ENCODE measurements at places on chromosomes 7 and 10.

GRCh38 chr7:90256778-90257177, 11.8 kb downstream of the CFAP69 start:
- DNase-seq = peak; percentile 18

DNA sequence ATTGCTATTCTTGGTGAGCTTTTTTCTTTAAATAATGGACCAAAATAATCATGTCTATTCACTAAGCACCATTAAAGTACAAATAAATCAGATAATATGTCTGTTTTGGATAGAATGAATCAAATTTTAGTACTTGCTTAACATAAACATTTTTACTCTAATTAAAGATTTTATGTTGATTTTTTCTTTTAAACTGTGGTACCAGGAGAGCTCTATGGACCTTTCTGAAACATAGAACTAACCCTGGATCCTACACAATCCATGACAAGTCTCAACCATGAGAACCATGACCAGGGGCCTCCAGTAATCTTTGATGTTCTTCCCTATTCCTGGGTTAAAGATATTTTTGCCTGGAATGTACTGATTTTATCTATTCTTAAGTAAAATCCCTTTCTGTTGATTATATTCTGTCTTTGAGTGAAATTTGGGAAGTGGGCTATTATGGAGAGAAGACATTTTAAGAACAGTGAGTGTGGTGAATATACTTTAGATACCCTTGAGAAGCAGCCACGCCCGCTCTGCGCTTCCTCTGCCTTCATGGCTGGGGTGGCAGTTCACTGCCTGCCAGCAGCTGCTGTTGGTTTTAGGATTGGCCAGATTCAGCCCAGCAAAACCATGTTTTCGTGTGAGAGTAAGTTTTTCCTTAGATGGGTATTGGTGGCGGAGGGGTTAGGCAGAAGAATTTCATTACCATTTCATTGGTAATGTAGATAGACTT, 42.2 kb upstream of the BHLHA15 start:
- no peak for DNase-seq

GRCh38 chr7:25132430-25132829, 7.4 kb upstream of the CYCS start:
- no peak for DNase-seq

- DNase-seq = peak; percentile 52
Observed at GRCh38 chr7:42152329-42153205, 84.4 kb downstream of the GLI3 start.

- DNase-seq = no peak
Observed at GRCh38 chr10:48934672-48935501, 4.8 kb downstream of the LRRC18 start.

- DNase-seq = no peak
Observed at GRCh38 chr10:118943253-118943652, 86.3 kb upstream of the NANOS1 start.

- no peak for DNase-seq
Observed at GRCh38 chr7:39540320-39540719, 25.9 kb upstream of the YAE1 start.

DNA sequence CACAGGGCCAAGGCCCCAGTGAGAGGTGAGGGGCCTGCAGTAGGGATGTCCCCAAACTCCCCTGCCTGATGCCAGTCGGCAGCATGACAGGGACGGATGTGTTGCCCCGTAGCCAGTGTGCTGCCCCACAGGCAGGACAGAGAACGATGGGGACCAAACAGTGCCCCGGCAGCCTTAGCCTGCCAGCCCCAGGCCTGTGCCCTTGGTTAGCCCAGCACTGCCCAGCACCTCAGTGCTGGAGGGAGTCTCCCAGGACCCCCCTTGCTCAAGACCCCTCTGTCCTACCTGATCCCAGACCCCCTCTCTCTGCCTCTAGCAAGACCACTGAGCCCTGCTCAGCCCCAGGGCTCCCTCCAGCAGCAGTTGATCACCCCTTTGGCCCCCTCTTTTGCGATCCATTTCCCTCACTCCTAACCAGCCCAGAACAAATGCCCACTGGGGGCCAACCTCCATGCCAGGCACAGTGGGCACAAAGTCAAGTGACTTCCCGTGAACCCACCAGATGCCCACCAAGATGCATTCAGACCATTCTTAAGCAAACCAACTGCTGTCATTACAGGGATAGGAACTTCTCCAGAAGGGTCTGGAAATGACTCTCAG, 34.0 kb downstream of the OAT start:
- no peak for DNase-seq

DNA sequence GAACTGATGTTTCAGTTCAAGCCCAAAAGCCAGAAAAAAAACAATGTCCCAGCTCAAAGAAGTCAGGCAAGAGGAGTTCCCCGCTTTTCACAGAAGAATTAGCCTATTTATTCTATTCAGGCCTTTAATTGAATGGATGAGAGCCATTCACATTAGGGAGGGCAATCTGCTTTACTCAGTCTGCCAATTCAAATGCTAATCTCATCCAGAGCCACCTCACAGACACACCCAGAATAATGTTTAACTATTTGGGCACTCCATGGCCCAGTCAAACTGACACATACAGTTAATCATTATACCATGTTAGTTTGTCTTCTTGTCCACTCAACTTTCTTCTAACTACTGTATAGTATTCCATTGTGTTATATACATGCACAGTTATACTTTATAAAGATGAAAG, 2.6 kb upstream of the NPSR1 start:
- no peak for DNase-seq

DNA sequence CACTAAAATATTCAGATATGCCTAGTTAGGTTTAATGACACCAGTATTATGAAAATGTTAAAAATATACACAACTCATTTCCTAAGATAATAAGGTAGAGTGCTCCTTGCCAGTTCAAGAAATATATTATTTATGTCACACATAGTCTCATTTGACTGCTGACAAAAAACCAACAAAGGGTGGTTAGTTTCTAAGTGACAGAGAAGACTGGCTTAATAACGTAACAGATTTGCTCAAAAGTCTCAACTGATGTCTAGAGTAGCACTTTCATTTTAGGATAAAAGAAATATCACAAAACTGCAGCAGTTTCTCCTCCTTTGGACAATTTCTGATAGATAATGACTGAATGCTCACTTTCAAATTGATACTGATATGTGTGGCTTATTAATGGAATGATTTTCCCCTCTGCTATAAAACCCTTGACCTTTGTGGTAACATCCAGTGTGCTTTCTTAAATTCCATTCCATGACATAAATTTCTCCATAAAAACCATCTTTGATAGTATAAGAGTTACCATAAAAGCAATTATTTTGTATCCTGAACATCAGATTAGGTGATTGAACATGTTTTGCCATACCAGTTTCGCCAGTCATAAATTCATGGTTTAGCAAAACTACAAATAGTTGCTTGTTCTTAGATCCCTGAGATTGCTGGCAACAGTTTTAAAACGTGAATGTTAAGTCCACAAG, 94.2 kb downstream of the NRBF2 start:
- no peak for DNase-seq

- no peak for DNase-seq
Observed at GRCh38 chr7:74633451-74633921, 24.0 kb upstream of the GTF2I start.

GRCh38 chr7:54837168-54837567, 78.2 kb upstream of the SEC61G start:
- peak; percentile 93 for DNase-seq

- DNase-seq = no peak
Observed at GRCh38 chr7:99380823-99381663, 6.5 kb downstream of the ARPC1B start.

GRCh38 chr7:127290116-127290655, 37.4 kb upstream of the GRM8 start:
- DNase-seq = peak; percentile 25

- DNase-seq = no peak
Observed at GRCh38 chr7:156466272-156466671, 174.3 kb upstream of the RNF32 start.

DNA sequence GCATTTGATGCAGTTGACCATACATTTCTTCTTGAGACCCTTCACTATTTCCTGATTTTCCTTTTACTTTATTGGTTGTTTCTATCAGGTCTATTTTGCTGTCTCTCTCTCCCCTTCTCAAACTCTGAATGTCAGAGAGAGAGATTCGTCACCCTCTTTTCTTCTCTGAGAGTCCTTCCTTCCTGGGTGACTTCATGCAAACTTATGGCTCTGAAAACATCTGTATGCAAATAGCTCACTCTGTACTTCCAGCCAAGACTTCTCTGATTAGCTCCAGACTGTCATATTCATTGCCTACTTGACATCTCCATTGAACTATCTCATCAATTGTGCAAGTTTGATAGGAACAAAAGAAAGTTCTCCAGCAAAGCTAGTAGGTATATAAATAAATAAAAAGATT, 191.7 kb upstream of the KLF6 start:
- DNase-seq = no peak

DNA sequence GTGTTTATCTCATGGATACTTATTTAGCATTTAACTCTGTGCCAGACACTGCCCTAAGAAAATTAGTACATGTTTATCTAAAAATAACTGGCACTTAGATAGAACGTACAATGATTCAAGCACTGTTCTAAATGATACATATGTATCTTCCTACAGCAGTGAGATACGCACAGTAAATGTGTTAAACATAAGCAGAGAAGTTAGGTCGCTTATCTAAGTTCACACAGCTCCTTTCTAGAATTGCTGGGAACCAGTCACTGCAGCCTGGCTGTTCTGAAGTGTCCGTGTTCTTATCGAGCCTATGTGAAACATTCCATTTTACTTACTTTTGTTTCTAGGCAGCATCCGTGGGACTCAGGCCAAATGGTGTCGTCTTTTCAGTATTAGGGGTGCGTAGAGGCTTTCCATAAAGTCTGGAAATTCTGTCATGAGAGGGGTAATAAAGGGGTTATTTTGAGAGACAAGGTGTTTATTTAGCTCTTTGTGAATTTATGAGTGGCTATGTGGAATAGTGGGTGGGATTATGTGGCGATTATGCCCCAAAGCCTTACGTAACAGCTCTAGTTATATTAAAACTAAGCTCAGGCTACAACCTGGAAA, 186.9 kb downstream of the SND1 start:
- peak; percentile 78 for DNase-seq

GRCh38 chr7:149787428-149788299, 14.3 kb upstream of the ZNF467 start:
- no peak for DNase-seq

DNA sequence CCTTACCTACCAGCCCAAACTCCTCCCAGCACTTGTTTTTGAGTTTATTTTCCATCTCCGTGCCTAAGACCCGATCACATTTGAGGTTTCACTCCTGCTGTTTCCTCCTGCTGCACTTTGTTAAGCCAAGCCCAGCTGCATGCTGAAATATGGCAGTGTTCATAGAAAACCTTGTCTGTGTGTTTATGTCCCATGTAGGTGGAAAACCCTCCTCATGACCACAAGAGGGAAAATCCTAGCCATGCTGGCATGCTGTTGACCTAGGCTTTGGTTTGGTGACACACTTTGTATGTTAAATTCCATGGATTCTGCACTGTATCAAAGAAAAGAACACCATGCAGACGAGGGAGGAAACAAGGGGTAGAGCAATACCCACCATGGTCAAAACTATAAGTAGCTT, 154.4 kb downstream of the CUBN start:
- DNase-seq = no peak

- no peak for DNase-seq
Observed at GRCh38 chr10:59587083-59587755, 122.4 kb downstream of the SLC16A9 start.

DNA sequence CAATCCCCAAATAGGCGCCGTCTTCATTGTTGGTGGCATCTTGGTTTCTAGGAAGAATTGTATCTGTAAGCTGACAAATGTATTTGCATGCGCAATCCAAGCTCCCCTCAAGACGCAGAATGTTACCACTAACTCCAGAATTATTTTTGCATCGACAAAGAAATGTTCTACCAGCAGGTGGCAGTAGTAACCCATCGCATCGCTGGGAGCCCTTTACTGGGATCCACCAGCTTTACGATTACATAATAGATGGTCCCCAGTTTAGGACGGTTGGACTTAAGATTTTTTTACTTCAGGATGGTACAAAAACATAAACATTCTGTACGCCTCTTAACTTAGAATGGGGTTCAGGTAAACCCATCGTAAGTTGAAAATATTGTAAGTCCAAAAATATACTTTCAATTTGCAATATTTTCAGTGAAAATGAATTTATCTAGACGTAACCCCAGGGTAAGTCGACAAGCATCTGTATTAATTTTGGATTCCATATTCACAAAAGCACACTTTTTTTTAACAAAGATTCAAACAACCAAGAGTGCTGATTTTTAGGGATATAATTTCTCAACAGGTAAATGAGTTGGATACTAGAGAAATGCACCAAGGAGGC, 114.0 kb upstream of the COBL start:
- DNase-seq = peak; percentile 65

- DNase-seq = peak; percentile 34
Observed at GRCh38 chr7:132160611-132161532, 415.4 kb downstream of the PLXNA4 start.

- no peak for DNase-seq
Observed at GRCh38 chr10:107919626-107920235, 755.2 kb upstream of the SORCS1 start.

DNA sequence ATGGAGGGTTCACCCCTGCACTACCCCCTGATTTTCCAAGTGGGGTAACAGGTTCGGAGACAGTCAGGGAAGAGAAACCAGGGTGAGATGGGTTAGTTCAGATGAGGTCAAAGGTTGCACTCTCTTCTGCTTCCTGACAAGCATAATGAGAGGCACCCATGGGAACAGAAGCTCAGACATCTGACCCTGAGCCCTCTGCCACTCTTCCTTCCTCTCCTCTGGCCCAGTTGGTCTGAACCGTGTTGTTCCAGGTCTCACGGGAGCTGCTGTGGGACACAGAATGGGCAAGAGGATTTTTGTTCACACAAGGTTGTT, 38.4 kb downstream of the DNAJB12 start:
- peak; percentile 27 for DNase-seq

GRCh38 chr7:121515229-121515628, 119.1 kb upstream of the FAM3C start:
- no peak for DNase-seq

GRCh38 chr7:42746214-42746613, 165.7 kb downstream of the C7orf25 start:
- DNase-seq = no peak

- DNase-seq = no peak
Observed at GRCh38 chr10:57628592-57629284, 639.0 kb downstream of the IPMK start.

GRCh38 chr7:146660839-146661238, 544.2 kb downstream of the CNTNAP2 start:
- DNase-seq = peak; percentile 7

DNA sequence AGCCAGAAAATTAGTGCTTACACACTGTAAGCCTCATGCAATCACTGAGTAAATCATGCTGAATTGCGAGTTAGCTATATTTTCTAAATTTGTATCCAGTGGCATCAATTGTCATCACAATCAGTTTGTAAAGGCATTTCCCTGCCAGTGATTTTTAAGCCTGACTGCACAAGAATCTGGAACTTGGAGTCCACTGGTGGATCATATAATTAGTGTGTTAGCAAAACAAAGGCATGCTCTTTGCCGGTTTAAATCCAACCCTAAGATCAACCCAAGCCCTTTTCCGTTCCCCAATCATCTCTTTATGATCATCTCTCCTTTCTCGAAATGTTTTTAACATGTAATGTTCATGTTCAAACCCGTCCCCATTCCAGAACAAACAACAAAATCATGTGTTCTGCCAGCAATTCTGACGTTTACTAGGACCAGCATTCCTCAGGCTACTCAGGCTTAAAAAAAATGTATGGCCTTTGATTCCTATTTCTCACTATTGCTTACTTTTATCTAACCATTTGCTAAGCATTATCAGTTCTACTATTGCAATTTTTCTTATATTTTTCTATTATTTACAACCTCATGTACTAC, 649.2 kb downstream of the SORCS1 start:
- peak; percentile 29 for DNase-seq

- DNase-seq = no peak
Observed at GRCh38 chr7:118858651-118859149, 634.2 kb downstream of the ANKRD7 start.

- no peak for DNase-seq
Observed at GRCh38 chr7:55523366-55523765, 48.9 kb downstream of the VOPP1 start.
